Suppressor macrophage treated with lipopolysaccharide for 1 hour (primary cell): ENCODE measurements at places on chromosomes 13 and 19.

DNA sequence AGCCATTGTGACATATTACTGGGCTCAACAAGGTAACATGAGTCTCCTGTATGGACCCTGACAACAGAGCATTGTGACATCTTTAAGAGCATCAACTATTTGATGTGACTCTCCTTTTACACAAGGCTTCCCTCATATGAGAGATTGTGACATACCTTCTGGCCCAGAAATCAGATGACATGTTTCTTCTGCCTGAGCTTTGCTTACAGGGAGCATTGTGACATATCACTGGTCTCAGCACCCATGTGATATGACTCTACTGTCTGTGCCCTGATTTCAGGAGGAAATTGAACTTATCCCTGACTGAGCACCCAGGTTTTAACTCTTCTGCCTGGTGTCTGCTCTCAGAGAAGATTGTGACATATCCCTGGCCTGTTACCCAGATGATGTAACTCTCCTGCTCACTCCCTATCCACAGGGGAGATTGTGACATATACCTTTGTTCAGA is 15.9 kb upstream of the ZNF681 start:
- peak; percentile 22 for DNase-seq

GRCh38 chr19:16613841-16614240 is 14.2 kb downstream of the MED26 start:
- DNase-seq = no peak

DNA sequence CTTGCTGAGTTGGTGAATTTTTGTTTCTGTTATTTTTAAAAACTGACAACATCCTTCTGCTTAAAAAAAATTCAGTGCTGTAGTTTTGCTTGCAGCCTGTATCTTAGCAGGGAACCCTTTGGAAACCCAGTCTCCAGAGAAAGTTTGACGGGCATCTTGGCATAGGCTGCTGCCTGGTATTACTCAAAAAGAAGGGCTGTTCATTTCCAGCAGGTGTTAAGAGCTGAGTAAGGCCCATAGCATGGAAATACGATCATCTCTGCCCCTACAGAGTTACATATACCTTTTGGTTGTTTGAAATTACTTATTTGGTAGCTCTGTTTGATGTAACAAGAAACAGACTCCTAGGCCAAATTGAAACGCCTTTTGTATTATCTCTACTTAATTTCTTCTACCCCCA is 41.5 kb downstream of the URI1 start:
- no peak for DNase-seq

DNA sequence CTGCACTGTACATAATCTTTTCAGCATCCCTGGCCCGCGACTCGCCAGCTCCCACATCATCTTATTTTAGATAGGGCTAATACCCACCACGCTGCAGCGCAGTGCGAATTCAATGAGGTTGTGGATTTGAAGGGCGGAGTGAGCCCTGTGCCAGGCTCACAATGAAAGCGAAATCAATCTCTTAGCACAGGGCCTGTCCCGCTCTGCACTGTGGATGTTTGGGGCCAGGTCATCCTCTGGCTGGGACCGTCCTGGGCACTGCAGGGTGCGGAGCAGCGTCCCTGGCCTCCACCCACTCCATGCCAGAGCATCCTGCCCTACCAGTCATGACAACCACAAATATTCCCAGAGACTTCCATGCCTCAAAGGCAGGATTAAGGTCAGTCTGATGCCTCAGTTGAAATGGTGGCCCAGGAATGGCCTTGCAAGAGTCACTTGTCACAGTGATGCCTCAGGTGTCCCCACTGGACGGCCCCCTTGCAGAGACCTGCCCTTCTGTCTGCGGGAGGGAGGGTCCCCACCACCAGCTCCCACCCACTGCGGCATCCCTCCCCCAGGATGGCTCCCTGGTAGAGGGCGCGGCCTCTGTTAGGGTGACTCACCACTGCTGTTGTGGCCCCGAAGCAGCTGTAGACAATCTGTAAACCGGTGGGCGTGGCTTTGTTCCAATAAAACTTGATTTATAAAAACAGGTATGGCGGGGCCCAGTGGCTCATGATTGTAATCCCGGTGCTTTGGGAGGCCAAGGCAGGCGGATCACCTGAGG is 5.6 kb downstream of the UHRF1 start:
- peak; percentile 68 for DNase-seq

DNA sequence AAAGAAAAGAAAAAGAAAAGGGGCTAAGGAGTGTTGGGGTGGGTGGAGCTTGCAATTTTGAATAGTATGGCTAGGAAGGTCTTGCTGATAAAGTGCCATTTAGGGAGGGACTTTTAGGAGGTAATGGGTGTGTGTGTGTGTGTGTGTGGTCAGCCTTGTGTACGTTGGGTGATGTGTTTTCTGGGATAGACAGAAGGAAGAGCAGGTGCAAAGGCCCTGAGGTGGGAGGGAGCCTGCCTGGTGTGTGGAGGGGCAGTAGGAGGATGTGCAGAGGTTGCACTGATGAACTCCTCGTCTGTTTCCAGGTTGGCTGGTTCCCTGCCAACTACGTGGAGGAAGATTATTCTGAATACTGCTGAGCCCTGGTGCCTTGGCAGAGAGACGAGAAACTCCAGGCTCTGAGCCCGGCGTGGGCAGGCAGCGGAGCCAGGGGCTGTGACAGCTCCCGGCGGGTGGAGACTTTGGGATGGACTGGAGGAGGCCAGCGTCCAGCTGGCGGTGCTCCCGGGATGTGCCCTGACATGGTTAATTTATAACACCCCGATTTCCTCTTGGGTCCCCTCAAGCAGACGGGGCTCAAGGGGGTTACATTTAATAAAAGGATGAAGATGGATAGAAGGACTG is 30.5 kb upstream of the ADGRE1 start:
- no peak for DNase-seq

DNA sequence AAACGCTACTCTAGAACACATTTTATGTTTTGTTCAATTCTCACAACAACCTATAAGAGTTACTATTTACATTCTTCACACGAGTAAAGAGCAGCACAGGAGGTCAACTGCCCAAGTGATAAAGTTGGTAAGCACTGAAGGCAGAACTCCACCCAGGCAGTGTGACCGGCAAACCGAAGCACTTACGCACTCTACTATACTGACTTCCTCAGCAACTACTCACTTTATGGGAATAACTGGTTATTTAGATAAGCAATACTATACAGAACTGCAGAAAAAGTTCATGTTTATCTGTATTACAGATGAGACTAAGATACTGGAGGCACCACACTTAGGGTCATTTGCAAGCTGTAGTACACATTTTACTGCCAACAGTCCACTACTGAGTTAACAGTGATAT is 28.8 kb downstream of the FOXO1 start:
- peak; percentile 31 for DNase-seq

DNA sequence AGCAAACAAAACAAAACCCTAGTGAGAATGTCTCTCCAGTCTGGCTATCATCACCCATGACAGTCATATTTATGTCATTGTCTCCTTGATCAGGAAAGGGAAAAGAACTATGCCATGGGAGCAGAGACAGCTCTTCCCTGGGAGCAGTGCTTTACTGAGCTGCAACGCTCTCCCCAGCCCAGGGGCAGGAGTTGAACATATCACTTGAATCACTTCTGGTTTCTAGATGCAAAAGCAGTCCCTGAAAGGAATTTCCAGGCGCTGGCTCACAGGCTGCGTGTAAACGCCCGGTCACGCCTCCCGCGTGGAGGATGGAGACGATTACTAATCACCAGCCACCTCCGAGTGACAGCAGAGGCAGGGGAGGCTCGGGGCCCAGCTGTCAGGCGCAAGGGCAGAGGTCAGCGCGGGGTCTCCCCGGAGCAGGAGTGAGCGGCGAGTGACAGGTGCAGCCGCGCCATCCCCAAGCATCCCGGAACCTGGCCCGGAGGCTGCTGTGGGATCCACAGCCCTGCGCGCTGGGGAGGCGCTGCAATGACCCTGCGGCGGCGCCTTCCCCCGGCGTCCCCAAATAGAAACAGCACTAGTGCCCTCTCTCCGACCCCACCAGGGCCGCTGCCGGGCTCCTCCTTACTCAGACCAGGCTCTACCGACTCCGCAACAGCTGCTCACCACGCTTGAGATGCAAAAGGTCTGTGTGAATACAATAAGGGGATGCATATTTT is 23.5 kb upstream of the DCLK1 start:
- DNase-seq = peak; percentile 72

GRCh38 chr13:66886264-66886663 is 343.9 kb downstream of the PCDH9 start:
- DNase-seq = no peak

GRCh38 chr13:24135674-24136300 is 24.7 kb upstream of the SPATA13 start:
- DNase-seq = no peak

GRCh38 chr13:22926748-22927400 is 253.9 kb upstream of the SGCG start:
- peak; percentile 29 for DNase-seq

- DNase-seq = no peak
Observed at GRCh38 chr19:53057904-53058580, 13.5 kb downstream of the ERVV-2 start.

GRCh38 chr19:9323557-9323918 is 441 bp upstream of the ZNF559 start:
- peak; percentile 61 for DNase-seq

DNA sequence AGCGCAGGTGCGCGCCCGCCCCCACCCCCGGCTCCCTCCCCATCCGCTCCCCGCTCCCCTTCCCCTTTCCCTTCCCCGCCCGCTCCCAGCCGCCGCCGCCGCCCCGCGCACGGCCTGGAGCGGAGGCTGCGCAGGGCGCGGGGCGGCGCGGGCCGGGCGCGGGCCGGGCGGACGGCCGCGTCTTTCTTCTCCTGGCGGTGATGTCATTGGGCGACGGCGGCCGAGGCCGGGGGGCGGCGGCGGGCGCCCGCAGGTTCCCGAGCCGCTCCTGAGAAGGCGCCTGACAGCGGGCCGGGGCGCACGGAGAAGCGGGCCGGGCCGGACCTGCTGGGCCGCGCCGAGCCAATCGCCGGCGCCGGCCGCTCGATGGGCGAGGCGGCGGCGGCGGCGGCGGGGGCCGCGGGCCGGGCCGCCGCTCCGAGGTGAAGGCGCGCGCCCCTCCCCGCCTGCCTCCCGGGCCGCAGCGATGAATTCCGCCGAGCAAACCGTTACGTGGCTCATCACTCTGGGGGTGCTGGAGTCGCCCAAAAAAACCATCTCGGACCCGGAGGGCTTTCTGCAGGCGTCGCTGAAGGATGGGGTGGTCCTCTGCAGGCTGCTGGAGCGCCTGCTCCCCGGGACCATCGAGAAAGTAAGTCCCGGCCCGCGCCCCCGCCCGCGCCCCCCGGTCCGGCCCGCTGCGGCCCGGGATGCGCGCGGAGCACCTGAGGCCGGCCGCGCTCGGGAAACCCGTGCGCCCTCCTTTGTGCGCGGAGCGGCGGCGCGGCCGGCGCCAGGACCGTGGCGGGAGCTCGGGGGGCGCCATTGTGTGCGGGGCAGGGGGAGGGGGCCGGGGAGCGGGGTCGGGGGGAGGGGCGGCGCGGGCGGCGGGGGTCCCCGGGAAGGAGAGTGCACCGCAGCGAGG is at the start of gene ARHGEF7:
TSS of gene ARHGEF7 (plus strand) at position 250 of the 904 bp plus-strand sequence. CDS start at position 467, 217 bp downstream.
- DNase-seq = no peak

- DNase-seq = no peak
Observed at GRCh38 chr19:19257137-19257536, 16.0 kb downstream of the TM6SF2 start.

GRCh38 chr13:33860526-33860925 is 42.6 kb downstream of the RFC3 start:
- no peak for DNase-seq

- DNase-seq = no peak
Observed at GRCh38 chr13:44425041-44425814, 51.6 kb downstream of the SERP2 start.

DNA sequence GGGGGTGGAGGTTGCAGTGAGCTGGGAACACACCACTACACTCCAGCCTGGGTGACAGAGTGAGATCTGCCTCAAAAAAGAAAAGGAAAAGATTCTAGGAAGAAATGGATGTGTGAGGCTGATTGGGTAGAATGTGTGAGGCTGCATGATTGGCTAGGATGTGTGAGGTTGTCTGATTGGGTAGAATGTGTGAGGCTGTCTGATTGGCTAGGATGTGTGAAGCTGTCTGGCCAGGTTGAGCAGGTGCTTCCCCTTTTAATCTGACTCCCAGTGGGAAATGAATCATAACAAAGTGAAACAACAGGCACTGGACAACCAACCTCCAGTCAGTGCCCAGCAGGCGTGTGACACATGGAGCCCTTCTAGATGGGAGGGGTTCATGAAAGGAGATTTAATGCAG is 14.7 kb downstream of the C13orf46 start:
- DNase-seq = peak; percentile 33

- no peak for DNase-seq
Observed at GRCh38 chr13:77907666-77908341, 10.8 kb downstream of the EDNRB start.

GRCh38 chr19:10718205-10719196 is 622 bp downstream of the DNM2 start:
- DNase-seq = peak; percentile 53

- DNase-seq = no peak
Observed at GRCh38 chr19:45995715-45996385, 583 bp downstream of the CCDC61 start.

DNA sequence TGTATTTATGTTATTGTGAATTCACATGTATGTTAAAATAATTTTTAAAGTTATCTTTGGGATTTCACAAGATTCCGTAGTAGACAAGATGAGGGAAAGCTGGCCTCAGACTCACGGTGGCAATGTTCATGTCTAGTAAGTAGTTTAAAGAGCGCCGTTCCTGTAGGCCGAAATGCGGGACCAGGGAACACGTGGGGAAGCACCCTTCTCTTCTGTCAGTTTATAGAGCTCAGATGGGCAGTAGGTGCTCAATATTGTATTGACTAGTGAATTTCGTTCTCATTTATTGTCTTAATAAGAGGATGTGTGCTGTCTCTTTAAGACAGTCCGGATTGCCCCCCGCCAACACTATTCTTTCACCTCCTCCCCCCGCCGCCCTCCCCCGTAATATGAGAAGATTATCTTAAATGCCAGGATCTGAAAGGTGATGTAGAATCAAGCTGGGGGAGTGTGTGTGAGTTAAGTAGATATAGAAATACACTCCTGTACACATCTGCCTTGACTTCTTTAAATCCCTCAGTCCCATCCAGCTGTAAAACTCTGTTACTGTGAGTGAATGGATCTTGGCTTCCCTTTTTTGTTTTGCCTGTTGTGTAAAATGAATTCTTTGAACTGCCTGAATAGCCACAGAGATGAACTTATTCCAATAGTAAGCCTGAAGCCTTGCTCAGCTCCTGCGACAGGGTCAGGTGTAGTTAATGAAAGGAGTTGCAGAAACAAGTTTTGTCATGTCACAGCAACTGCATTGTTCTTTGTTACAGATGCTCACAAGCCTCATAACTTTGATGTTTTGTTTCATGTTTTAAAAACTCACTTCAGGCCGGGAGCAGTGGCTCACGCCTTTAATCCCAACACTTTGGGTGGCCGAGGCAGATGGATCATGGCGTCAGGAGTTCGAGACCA is 1.3 kb downstream of the LAMP1 start:
- DNase-seq = peak; percentile 41

GRCh38 chr13:37416291-37417059 is 182.1 kb downstream of the POSTN start:
- DNase-seq = no peak

GRCh38 chr19:48484931-48485612 is 15.9 kb downstream of the CYTH2 start:
- DNase-seq = no peak

DNA sequence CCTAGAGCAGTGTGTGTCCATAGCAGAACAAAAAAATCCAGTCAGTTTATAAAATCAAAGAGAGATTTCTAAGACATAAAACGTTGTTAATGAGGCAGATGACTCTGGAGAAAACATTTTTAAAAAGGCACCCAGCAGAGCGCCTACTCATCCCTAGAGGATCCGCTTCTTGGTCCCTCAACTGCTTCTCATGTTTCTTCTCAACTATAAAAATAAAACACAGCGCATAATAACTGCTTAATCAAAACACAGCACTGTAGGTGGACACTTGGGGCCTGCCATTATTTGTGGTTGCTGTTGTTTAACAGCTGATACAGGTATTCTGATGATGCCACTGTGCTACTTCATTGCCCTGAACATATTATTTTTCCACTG is 347.9 kb downstream of the FGF9 start:
- no peak for DNase-seq
